ENCODE measurements at places on chromosomes 5 and 9.

DNA sequence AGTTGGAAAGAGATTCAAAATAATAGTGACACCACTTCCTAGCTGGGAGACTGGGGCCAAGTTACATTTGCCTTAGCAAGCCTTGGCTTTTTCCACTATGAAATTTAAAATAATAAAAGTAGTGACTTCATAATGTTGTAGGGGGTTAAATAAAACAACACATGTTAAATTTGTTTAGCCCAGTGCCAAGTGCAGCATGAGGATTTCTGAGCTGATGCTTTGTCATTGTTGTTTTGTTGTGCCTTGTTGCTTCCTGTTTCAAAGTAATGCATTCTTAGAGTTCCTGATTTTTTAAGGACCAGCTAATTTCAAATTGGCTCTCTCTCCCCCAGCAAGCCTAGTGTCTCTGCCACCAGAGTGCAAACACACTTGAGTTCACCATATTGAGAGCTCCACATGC is 270.7 kb upstream of the PAPPA start:
- DNase-seq, result no peak

DNA sequence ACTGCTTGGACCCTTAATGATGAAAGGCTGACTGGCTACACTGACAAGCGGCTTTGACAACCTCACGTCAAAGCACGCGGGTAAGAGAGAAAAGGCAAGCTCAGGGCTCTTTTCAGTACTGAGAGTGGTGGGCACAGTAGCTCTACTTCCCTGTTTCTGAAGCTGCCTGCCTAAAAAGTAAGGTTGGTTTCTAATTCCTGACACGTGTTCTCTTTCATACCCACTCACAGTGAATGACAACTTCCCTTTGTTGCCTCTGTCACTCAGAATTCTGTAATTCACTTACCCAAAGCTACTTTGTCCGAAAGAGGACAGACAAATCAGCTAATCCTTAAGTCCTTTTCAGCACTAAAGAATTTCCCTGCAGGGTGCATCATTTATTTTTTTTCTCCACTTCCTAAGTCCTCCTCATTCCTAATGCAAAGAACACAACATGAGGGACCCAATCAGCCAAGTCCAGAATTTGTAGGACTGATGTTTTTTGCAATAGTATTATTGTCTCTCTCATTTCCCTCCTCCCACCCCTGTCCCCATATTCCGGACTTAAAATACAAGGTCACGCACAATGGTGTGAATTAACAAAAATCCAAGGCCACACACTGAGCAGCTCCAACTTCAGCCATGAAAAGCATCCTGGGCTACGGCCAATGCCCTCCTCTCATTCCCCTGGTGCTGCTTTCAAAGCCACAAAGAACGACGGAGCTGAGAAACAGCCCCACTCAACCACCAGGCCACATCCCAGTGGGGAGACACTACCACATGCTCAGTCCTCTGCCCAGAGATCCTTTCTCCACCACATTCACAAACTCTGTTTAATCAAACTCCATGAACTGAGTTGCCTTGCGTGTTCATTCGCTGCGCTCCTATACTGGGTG is 221.0 kb downstream of the TSSK1B start:
- DNase-seq, result no peak

DNA sequence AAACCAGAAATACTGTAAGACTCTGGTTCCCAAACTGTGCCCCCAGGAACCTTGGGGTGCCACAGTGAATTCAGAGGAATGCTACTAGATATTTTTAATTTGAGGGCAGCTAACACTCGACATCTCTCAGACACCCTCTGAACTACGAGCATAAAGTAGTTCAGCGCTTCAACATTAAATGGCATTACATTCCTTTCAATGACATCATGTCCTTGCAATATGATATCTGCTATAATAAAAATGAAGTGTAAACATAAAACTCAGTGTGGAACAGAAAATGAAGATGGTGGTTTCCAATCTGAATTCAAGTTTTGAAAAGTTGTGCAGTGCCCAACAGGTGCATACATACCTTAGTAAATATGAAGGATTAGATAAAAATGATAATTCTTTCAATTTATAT is 116.1 kb downstream of the LPAR1 start:
- no peak for DNase-seq

DNA sequence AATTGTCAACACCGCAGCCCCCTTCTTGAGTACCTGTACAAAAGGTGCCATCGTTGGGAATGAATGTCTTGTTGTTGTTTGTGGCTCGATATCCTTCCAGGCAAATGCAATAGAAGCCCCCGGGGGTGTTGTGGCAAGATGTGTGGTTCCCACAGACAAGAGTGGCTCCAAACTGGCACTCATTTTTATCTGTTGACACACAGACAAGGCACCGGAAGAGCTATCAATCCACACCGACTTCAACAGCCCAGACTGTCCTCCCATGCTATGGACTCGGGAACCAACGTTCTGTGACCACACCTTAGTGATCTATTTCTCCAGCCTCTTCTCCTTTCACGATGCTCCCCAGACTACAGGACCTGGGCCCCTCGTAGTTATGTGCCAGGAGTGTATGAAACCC is 25.9 kb downstream of the SUSD1 start:
- DNase-seq, result no peak

DNA sequence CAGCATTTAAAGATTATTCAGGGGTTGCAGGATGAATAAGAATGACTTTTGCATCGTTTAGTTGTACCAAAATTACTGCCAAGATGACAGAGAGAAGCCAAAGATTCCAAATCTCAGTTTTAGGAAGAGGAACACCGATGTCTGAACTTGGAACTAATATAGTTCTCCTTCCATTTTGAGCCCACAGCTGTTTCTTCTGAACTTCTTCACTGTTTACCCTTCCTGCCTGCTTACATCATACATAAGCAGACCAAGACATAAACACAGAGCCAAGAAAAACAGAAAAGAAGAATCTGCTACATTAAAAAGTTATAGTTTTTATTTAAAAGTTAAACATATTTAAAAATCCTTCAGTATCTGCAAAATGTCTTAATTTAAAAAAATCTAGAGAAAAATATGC is 146.9 kb upstream of the RAPGEF1 start:
- DNase-seq, result no peak

GRCh38 chr5:107948377-107948776 is 277.6 kb upstream of the EFNA5 start:
- DNase-seq, result no peak

DNA sequence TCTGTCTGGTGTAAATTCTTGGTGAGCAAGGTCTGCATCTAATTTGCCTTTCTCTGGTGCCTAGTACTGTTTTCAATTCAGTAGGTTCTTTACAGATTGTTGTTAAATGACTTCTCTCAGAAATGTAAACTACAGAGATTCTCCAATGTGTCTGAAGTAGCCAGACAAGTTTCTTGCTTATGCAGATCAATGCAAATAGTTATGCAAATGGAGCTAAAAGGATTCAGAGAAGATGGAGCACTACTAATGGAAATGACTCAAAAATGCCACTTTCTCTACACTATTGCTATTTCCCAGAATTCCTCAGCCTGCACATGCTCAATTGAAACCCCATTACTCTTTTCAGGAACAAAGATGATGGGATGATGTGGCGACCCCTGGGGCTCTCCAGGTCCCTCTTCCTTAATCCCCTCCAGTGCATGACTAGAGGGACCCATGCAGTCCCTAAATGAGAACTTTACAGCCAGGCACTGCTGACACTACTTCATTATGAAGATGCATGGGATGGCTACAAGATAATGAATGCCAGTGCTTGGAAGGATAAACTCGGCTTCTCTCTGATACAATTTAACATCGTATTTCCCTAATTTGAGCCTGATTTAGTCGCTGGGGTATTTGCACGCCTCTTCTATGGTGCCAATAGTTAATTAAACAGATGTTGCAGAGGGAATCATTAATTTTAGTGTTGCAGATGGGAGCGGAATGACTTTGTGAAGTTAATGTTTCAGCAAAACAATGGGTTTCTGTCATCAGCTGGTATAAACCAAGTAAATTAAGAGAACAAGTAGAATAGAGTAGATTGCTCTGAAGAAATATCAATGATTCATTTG is 753.2 kb downstream of the TLR4 start:
- no peak for DNase-seq

- DNase-seq, result peak; percentile 55
These were observed 40.2 kb upstream of the EXOC3 start for GRCh38 chr5:402615-403359.

DNA sequence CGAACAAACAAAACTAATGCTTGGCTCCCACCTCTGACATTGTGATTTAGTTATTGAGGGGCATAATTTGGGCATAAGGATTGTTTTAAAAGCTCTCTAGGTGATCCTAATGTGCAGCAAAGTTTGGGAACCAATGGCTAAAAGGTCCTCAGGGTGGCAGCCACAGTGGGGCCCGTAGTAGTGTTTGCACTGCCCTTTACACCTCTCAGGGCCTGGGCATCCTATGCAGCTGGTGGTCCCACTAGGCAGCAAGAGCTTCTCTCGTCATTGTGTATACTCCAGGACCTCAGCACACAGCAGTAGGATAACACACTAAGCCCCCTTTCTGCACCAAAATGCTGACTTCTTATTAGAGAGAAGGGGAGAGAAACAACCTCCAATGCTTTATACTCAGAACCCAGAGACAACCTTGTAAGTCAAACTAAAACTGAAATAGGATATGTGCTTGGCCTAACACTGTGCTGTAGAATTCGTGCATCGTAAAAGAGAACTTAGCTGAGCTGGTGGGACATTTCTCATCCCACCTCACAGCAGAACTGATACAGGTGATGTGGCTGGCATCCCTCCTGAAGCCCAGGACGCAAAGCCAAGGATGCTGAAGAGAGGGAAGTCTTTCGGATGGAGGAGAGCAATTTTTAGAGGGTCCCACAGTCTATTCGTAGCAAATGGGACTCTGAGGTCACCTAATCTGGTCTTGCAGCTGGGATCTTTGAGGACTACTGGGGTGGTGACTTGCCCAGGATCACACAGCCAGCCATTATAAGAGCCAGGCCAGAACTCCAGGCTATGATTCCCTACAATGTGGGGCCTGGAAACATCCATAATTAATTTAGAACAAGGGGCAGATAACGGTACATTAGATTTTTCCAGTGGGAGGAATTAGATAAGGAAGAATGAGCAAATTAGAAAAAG is 1.2 kb downstream of the GLRX start:
- DNase-seq, result no peak

DNA sequence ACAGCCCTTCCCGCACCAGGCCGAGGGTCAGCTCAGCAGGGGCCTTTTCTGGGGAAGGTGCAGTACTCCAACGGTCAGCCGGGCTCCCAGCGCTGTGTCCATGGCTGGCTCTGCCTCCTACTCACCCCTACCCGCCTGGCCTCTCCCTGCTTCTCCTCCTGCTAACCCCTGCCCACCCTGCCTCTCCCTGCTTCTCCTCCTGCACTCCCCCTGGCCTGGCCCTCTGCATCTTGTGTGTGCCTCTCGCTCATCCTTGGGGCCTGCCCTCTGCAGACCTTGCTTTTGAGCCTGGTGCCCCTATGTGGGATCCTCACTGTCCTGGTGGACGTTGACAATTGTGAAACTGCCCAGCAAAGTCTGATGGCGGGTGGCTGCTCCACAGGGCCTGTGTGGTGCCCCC is 274.6 kb upstream of the IRX2 start:
- no peak for DNase-seq

- no peak for DNase-seq
These were observed 910.2 kb downstream of the TAF11L14 start for GRCh38 chr5:18544421-18544820.

DNA sequence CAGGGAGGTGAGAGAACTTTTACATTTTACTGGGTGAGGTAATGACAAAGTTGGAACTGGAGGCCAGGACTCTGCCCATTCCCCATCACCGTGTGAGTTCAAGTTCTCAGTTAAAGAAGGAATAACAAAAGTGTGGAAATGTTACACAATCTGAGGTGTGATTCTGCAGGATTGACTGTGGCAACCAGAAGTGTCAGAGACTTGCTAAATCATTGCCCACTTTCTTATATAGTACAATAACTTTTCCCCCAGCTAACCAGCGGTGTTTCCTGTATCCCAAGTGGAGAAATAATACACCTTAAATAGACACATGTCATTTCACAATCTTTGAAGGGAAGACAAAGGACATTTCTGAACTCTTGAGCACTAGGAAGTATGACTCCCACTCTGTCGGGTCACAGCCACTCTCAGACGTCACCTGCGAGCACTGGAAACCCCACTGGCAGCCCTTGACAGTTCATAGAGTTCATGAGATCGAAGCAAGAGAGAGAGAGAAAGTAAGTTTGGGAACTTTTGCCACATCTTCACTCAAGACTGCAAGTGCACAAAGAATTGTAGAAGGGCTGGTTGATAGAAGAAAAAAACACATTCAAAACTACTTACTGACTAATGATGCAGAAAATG is 28.4 kb downstream of the PAX5 start:
- DNase-seq, result no peak

GRCh38 chr5:175438234-175438857 is 5.6 kb downstream of the DRD1 start:
- no peak for DNase-seq

- DNase-seq, result no peak
These were observed 70.6 kb upstream of the GLIS3 start for GRCh38 chr9:4370501-4370900.

DNA sequence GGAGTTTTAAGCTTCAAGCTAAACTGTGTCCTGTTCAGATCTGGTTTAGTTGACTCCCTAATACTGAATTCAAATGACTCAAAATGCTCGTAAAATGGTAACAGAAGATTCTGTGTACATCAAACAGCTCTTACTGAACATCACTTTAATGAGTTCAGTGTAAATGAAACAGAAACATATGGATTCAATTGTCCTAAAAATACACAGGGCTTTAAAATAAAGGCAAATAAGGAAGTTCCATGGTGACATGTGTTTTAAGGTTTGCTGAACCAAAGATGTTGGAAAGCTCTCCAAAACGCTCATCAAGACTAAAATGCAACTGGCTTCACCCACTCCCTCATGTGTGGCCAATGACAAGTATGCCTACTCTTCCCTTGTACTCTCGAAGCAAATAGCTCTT is 340.0 kb upstream of the PIK3R1 start:
- DNase-seq, result no peak

- no peak for DNase-seq
These were observed 273.4 kb downstream of the NR3C1 start for GRCh38 chr5:143129910-143130612.

DNA sequence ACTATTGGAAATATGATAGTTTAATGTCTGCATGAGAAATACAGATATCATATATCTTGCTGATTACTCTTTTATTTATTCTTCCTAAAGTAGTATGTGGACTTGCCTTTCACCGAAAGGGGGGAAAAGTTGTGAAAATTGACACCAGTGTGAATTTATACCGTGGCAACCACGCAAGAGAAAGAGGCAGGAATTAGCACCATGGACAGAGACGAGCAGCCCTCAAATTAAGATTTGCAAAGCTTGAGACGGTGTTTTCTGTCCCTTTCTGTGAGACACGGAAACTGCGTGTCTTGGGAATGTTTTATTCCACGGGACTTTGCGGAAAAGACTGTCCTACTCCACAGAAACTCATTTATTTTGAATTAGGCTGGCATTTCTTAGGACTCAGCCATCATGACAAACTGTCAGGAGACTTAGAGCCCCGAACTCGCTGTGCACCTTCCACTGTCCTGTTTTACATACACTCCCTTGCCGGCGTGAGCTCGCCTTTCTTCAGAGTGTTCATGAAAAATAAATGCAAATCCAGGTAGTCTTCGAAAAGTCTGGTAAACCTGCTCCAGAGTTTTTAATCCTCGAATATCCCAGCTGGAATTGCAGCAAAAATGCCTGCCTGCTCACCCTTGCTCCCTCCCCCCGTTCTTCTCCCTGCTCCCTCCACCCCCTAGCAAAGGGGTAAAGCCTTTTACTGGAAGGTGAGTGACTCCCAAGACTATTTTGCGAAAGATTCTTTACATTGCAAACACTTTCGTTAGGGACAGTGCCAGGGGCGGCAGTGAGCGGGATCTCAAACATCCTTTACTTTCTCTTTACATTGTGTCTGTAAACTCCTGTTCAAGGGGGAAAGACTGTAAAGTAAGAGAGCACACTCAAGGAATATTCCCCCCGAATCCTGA is 3.8 kb upstream of the ELAVL2 start:
- no peak for DNase-seq

- no peak for DNase-seq
These were observed 51.5 kb downstream of the MYO10 start for GRCh38 chr5:16884595-16884994.
